ENCODE measurements at places on chromosomes 6 and 20.

- H3K4me1 ChIP-seq = no peaks in the 10 kb centered on the region
- DNase-seq = no peak
- no peaks in the 10 kb centered on the region for H3K27me3 ChIP-seq
- no peak overlapping the region for H3K4me3 ChIP-seq
- peaks cover 31% of the 10 kb centered on the region for H3K36me3 ChIP-seq
Observed at GRCh38 chr20:36254076-36254475, 17.8 kb downstream of the AAR2 start.

GRCh38 chr6:148435386-148435785 lies 92.7 kb downstream of the SASH1 start:
- no peak overlapping the region for H3K4me3 ChIP-seq
- H3K4me1 ChIP-seq = peaks cover 3% of the 10 kb centered on the region
- H3K27ac ChIP-seq = no peak overlapping the region
- DNase-seq = no peak

GRCh38 chr20:46894579-46894958 lies at the start of gene EYA2:
Gene EYA2, plus strand, starts transcription at chr20:46894843. Its CDS starts 95,168 bp downstream, at chr20:46990011.
- peak within 1 kb of the TSS; percentile 52 for H3K4me3 ChIP-seq
- H3K36me3 ChIP-seq = no peaks in the 10 kb centered on the region
- no peak within 1 kb of the TSS for H3K27ac ChIP-seq
- H3K4me1 ChIP-seq = peaks cover 12% of the 10 kb centered on the region
- DNase-seq = no peak
- peaks cover 6% of the 10 kb centered on the region for H3K27me3 ChIP-seq

- H3K4me1 ChIP-seq = peaks cover 27% of the 10 kb centered on the region
- H3K27me3 ChIP-seq = no peaks in the 10 kb centered on the region
- no peaks in the 10 kb centered on the region for H3K36me3 ChIP-seq
Observed at GRCh38 chr6:56714273-56714672, 71.6 kb upstream of the DST start.

DNA sequence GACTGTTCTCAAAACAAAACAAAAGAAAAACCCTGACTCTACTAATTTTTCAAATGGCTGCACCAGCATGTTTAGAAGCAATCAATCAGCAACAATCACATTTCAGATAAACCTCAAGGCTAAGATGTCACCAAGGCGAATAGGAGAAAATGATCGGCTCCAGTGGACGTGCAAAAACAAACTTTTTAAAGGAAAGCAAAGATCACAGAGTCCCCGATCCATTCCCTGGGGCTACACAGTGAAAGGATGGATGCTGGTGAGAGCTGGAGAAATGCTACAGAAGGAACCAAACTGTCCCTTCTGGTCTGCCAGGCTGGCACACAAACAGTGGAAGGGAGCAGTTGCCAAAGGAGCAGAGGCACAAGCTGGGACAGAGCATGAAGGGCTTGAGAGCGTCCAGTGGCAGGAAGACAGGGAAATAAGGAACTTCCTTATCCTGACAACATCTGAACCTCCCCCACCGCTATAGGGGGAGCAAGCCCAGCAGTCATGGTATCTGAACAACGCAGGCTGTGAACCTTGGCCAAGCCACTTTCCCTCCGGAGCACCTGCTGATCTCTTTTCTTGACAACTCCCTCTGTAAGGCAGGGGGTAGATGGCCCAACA lies 73.7 kb upstream of the HIVEP1 start:
- H3K36me3 ChIP-seq = no peaks in the 10 kb centered on the region
- H3K27ac ChIP-seq = no peak overlapping the region
- DNase-seq = no peak
- H3K4me3 ChIP-seq = no peak overlapping the region

DNA sequence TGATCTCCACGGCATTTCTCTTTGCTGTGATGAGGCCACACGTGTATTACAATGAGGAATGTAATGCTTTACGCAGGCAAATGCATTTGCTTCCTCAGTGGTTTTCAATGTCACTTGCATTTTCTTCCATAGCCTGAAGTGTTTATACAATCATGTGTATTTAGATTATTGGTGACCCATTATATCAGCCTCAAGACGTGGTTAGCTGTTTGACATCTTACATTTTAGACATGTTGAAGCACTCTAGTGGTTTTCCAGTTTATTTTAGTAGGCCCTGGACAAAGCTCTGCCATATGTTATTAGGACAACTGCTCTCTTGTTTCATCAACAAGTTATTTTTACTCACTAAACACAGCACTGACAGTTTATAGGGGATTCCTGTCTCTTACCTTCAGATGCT lies 200.4 kb downstream of the UTRN start:
- no peaks in the 10 kb centered on the region for H3K4me1 ChIP-seq
- H3K4me3 ChIP-seq = no peak overlapping the region
- peaks cover 22% of the 10 kb centered on the region for H3K36me3 ChIP-seq
- no peak overlapping the region for H3K27ac ChIP-seq
- H3K27me3 ChIP-seq = no peaks in the 10 kb centered on the region
- no peak for DNase-seq

GRCh38 chr6:81384921-81385320 lies 367.6 kb downstream of the TENT5A start:
- H3K36me3 ChIP-seq = no peaks in the 10 kb centered on the region
- H3K4me1 ChIP-seq = peaks cover 11% of the 10 kb centered on the region
- no peak overlapping the region for H3K4me3 ChIP-seq

- no peaks in the 10 kb centered on the region for H3K4me1 ChIP-seq
- H3K4me3 ChIP-seq = no peak overlapping the region
- H3K27ac ChIP-seq = no peak overlapping the region
- no peak for DNase-seq
- no peaks in the 10 kb centered on the region for H3K27me3 ChIP-seq
- H3K36me3 ChIP-seq = no peaks in the 10 kb centered on the region
Observed at GRCh38 chr6:91240878-91241603, 654.2 kb upstream of the MAP3K7 start.

DNA sequence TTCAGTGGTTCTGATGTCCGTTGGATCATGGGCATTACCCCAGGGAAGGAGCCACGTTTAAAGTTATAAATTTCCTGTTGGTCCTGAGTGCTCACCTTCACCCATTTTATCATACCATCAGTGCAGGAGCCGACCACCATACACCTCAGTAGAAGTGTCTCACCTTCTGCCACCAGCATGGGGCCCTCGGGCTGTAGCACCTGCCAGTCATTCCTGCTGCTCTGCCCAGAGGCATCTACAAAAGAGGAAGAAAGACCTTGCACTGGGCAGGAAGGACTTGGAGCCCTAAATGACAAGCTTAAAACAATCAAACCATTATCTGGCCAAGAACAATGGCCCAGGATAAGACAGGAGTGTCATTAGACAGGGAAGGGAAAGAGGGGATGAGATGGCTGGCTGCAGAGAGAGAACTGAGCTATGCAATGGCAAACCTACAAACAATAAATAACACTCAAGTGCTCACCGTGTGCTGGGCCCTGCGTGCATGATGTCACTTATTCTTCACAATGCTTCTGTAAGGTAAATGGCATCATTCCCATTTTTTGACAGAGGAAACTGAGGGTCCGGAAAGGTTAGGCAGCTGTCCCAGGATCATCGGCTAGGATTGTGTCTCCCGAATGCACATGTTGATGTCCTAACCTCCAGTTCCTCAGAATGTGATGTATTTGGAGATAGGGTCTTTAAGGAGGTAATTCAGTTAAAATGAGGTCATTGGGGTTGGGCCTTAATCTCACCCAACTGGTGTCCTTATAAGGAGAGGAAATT lies 11.2 kb downstream of the SIRPB2 start:
- no peak for DNase-seq
- no peaks in the 10 kb centered on the region for H3K27me3 ChIP-seq
- H3K4me3 ChIP-seq = no peak overlapping the region
- H3K27ac ChIP-seq = no peak overlapping the region
- H3K36me3 ChIP-seq = no peaks in the 10 kb centered on the region
- H3K4me1 ChIP-seq = no peaks in the 10 kb centered on the region

- no peak overlapping the region for H3K27ac ChIP-seq
- DNase-seq = no peak
- no peak overlapping the region for H3K4me3 ChIP-seq
- no peaks in the 10 kb centered on the region for H3K4me1 ChIP-seq
- H3K36me3 ChIP-seq = no peaks in the 10 kb centered on the region
Observed at GRCh38 chr6:157603314-157603940, 219.6 kb upstream of the SNX9 start.

- H3K4me1 ChIP-seq = peaks cover 20% of the 10 kb centered on the region
- no peaks in the 10 kb centered on the region for H3K27me3 ChIP-seq
- peak overlapping the region; percentile 18 for H3K27ac ChIP-seq
- H3K36me3 ChIP-seq = peaks cover 3% of the 10 kb centered on the region
- no peak overlapping the region for H3K4me3 ChIP-seq
Observed at GRCh38 chr6:31775184-31775583, 1.9 kb downstream of the VWA7 start.

GRCh38 chr6:50681213-50681824 lies 32.0 kb upstream of the TFAP2D start:
- H3K27me3 ChIP-seq = no peaks in the 10 kb centered on the region
- DNase-seq = no peak
- no peak overlapping the region for H3K4me3 ChIP-seq
- H3K36me3 ChIP-seq = no peaks in the 10 kb centered on the region

GRCh38 chr6:63859528-63859927 lies 223.9 kb downstream of the PHF3 start:
- no peaks in the 10 kb centered on the region for H3K36me3 ChIP-seq
- H3K4me3 ChIP-seq = no peak overlapping the region
- H3K27ac ChIP-seq = no peak overlapping the region
- no peaks in the 10 kb centered on the region for H3K4me1 ChIP-seq
- H3K27me3 ChIP-seq = no peaks in the 10 kb centered on the region

- peaks cover 25% of the 10 kb centered on the region for H3K4me1 ChIP-seq
- no peaks in the 10 kb centered on the region for H3K27me3 ChIP-seq
- no peak overlapping the region for H3K4me3 ChIP-seq
- no peak for DNase-seq
- peaks cover 34% of the 10 kb centered on the region for H3K36me3 ChIP-seq
Observed at GRCh38 chr6:160042014-160042773, 73.3 kb downstream of the IGF2R start.

- DNase-seq = no peak
- H3K4me1 ChIP-seq = no peaks in the 10 kb centered on the region
- no peaks in the 10 kb centered on the region for H3K36me3 ChIP-seq
- H3K4me3 ChIP-seq = no peak overlapping the region
- H3K27me3 ChIP-seq = no peaks in the 10 kb centered on the region
- H3K27ac ChIP-seq = peak overlapping the region; percentile 14
Observed at GRCh38 chr20:23125625-23126191, 39.6 kb upstream of the CD93 start.

DNA sequence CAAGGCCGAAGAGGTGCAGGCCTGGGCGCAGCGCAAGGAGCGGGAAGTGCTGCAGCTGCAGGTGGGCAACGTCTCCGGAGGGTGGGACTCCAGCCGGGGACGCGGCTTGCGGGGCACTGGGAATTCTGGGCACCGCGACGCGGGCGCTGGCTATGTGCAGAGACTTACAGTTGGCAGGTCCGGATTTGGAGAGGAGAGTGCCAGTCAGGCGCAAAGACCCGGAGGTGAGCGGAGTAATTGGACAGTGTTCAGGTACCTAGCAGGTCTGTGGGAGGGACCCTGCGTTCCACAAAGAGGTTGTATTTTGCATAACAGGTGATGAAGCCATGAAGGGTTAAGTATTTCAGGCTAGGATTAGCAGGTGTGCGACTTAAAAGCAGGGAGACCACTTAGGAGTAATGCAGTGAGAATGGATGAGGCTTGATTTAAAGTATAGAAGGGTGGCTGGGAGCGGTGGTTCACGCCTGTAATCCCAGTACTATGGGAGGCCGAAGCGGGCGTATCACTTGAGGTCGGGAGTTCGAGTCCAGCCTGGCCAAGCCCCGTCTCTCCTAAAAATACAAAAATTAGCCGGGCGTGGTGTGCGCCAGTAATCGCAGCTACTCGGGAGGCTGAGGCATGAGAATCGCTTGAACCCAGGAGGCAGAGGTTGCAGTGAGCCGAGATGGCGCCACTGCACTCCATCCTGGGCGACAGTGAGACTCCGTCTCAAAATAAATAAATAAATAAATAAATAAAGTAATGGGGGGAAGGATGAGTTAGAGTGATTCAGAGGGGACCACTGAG lies 1.0 kb downstream of the MRPS26 start:
- H3K27me3 ChIP-seq = no peaks in the 10 kb centered on the region
- H3K36me3 ChIP-seq = peaks cover 12% of the 10 kb centered on the region
- peak overlapping the region; percentile 89 for H3K27ac ChIP-seq
- no peak for DNase-seq

GRCh38 chr6:15280028-15280427 lies 34.2 kb downstream of the JARID2 start:
- no peak for DNase-seq
- no peaks in the 10 kb centered on the region for H3K27me3 ChIP-seq
- H3K36me3 ChIP-seq = no peaks in the 10 kb centered on the region
- H3K4me1 ChIP-seq = peaks cover 40% of the 10 kb centered on the region
- peak overlapping the region; percentile 10 for H3K4me3 ChIP-seq

GRCh38 chr20:5606350-5606749 lies 143.9 kb upstream of the SHLD1 start:
- H3K4me3 ChIP-seq = no peak overlapping the region
- peaks cover 6% of the 10 kb centered on the region for H3K4me1 ChIP-seq
- H3K27me3 ChIP-seq = no peaks in the 10 kb centered on the region
- peaks cover 2% of the 10 kb centered on the region for H3K36me3 ChIP-seq

- H3K27ac ChIP-seq = no peak overlapping the region
- DNase-seq = no peak
- H3K36me3 ChIP-seq = peaks cover 4% of the 10 kb centered on the region
- no peaks in the 10 kb centered on the region for H3K27me3 ChIP-seq
Observed at GRCh38 chr6:111399626-111400025, 83.4 kb downstream of the REV3L start.

DNA sequence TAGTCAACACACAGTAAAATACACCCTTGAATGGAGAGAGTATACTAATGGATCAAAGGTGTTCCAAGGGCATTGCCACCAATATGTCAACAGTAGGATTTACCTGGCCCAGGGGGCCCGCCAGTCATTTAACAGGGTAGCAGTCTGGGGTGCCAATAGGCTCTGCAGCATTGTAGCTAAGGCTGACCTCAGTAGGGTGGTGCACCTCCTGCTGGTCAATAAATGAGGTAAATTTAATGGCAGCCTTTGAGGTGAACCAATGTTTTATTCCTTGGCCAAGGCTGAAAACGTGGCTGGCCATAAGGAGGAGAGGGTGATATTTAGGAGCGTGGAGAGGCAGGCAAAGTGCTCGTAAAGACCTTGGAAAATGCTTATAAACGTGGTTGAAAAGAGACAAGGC lies 147.2 kb downstream of the RPS12 start:
- H3K27ac ChIP-seq = no peak overlapping the region
- no peaks in the 10 kb centered on the region for H3K27me3 ChIP-seq
- H3K4me3 ChIP-seq = no peak overlapping the region
- no peaks in the 10 kb centered on the region for H3K36me3 ChIP-seq
- no peak for DNase-seq

GRCh38 chr20:51473771-51474170 lies 68.7 kb downstream of the NFATC2 start:
- H3K27ac ChIP-seq = no peak overlapping the region
- no peaks in the 10 kb centered on the region for H3K4me1 ChIP-seq
- H3K27me3 ChIP-seq = no peaks in the 10 kb centered on the region
- no peak overlapping the region for H3K4me3 ChIP-seq
- DNase-seq = no peak

DNA sequence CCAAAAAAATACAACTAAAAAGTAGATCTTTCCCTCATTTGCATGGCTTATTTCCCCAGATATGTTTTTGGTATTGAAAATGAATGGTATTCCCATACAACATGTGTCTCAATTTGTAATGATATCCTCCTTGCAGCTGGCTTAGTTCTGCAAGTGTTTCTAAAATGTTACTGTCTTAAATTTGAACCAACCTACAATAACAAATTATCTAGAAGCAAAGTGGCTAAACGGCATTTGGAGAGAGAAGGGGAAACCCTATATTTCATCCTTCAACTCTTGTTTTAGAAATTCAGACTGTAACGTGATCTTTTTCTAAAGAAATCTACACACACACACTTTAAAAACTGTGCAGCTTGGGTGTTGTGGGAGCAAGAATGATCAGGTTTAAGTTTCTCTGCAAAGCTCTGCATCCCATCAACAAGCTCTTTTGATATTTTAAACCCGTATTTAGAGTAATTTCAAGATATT lies 153.0 kb downstream of the SOBP start:
- no peaks in the 10 kb centered on the region for H3K36me3 ChIP-seq
- H3K4me1 ChIP-seq = peaks cover 11% of the 10 kb centered on the region
- no peak for DNase-seq
- no peak overlapping the region for H3K27ac ChIP-seq
- H3K4me3 ChIP-seq = no peak overlapping the region
- H3K27me3 ChIP-seq = no peaks in the 10 kb centered on the region

All from liver (tissue), 10 donors.